ENCODE measurements at places on chromosomes 5 and 9.

DNA sequence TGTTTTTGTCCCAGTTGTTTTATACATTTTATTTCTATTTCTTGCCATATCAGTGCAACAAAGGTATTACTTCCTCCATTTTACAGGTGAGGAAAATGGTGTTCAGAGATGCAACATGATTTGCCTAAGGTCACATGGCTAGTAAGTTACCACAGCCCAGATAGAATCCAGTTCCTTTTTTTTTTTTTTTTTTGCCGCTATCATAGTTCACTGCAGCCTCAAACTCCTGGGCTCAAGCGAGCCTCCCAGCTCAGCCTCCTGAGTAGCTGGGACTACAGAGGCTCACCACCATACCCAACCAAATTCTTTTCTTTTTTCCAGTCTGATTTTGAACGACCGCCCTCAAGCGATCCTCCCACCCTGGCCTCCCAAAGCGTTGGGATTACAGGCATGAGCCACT, 480 bp upstream of the CCDC69 start:
- DNase-seq: no peak

DNA sequence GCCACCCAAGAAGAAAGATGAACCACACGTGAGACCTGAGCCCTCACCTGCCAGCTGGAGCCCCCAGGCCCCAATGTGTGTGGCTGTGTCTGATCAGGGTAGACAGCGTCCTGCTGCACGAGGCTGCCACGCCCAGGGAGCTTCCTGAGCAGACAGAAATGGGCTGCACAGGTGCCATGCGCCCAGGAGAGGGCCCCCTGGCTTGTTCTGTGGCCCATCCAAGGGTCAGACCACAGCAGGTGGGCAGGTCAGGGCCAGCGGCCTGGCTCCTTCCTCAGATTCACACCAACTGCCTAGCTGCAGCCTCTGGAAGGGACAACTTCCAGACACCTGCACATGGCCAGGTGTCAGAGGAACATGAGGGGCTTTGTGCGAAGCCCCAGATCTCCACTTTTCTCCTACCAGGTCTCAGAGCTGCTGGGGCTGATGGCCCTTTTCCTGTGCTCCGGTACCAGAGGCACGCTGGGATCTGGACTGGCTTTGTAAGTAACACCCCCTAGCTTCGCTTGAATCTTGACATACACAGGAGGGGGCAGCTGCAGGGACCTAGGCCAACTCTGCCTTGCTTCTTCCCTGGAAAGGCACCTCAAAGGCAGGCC, 10.8 kb downstream of the SARDH start:
- no peak for DNase-seq

DNA sequence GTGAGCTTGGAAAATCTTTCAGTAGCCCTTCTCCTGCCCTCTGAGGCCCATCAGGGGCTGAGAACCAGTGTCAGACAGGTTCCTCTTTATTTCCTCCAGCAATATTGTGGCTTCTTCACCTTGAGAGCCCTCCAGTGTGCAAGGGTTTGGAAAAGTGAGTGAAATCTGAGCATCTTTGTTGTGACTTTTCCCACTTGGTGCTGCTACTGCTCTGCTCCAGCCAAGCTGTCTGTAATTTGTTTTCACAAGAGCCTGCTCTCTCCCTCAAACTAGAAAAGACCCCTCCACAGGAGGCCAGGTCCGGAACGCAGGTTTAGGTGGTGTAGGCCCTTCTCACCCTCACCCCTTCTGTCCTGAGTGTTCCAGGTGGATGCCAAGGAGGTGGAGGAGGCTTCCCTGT, 57.4 kb upstream of the SPRY4 start:
- DNase-seq: no peak

DNA sequence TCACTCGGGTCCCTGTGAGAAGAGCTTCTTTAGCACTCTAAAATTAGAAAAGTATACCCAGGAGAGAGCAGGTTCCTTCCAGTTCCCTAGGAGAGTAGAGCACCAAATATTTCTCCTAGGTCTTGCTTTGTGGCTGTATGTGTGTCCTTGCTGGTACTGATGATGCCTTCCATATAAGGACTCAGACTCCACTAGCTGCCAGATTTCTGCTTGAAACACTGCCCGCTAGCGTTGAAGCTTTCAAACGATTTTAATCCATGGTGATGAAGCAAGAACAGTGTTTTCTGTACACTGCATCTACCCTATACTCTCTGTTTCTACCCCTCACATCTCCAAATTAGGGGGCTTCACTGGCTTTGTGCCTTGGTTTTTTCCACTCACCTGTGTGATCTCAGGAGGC, 2.4 kb upstream of the SMC2 start:
- no peak for DNase-seq
